ENCODE measurements at places on chromosomes 1 and 21.

- DNase-seq: no peak
Observed at GRCh38 chr1:246176126-246177024, 330.7 kb downstream of the SMYD3 start.

DNA sequence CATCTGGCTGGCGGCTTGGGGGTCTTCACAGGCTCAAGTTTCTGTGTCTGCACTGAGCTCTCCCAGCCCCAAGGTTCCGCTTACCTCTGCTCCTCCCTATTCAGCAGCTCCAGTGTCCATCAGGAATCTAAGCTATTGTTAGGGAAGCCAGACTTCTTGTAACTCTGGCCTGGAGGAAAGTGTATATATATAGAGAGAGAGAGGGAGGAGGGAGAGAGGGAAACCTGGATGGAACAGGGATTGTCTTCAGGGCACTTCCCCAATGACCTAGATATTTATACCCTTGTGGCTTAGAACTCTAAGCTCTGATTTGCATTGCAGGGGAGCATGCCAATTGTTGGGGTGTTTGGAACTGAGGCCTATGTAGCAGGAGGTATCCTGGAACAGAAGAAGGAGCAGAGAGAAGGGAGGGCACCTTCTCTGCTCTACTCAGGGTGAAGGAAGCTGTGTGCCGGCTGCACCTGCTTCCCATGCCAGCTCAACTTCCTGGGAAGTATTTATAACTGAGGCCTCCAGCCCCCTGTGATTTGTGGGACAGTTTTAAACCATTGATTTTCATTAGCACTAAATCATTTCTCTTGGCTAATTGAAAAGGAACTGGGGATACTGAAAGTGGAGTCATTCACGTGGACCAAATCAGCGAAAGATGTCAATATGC is 70.9 kb downstream of the NAV1 start:
- no peak for DNase-seq

DNA sequence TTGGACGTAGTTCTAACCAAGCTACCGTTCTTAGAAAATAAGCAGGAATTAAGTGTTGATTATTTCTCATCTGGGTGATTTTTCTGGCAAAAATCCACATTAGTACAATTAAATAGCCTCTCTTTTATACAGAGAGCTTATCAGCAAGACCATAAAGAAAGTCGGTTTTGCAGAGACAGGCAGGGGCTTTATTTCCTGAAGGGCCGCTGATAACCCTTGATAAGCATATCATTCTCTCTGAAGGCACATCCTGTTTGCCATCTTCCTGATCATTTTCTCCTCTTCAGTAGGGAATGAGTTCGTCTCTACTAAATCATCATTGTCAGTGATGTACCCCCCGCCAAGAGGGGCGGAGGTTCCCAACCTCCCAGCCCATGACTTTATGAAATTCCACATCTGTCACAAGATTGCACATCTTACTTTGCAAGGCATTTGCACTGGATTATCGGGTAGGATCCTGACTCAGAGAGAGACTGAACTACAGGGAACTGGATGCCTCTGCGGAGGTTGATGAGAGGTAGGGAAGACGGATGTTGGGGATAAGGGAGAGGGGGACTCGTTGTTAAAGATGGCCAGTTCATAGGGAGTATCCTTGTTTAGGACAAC is 115.7 kb downstream of the KCNJ6 start:
- DNase-seq: no peak

GRCh38 chr1:154849645-154850131 is 20.4 kb downstream of the KCNN3 start:
- peak; percentile 71 for DNase-seq

DNA sequence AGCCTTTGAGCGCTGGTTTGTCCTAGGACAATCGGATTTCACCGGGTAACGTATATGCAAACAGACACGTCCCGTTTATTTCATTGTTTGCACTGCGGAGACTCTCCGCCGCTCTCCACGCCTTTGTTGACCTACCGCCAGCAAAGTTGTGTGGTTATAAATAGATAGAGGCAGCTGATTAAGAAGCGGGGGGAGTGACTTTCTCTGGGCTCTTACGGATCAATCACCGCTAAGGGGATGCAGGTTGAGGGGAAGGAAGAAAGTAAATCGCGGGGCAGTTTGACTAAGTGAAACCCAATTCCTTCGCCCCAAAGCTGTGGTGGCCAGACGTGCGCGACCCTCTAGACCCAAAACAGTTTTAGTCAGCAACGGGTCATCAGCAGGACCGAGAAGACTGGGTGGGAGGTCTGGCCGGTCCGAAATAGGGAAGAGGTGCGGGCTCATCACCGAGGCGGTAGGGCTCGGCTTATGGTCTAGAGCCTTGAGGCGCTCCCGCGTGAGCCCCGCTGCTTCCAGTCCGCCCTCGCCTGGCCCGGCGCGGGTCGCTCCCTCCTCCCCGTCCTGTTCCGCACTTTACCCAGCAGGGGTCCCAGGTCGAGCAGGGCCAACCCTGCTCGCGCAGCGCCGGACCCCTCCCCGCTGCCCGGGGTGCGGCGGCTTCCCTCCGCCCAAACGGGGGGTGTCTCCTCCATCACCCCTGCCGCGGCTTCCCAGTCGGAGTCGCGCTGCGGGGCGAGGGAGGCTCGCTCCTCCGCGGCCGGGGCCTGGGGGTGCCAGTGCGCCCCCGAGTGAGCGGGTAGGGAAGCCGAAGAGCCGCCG is 120.8 kb upstream of the RRP15 start:
- DNase-seq: peak; percentile 10

DNA sequence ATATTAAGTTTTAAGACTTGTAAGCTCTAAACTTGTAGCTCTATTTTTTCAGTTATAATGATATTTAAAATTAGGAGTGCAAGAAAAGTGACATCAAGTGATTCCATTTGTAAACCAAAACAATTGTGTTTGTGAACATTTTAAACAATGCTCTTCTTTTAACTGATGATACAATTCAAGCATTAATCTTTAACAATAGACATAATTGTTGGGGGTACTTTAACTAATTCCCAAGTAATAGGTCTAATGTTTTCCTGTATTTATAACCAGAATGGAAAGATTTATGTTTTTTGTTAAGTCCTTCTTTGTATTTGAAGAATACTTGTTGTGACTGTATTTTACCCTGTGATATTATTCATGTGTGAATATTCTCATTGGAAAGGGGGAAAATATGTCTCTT is 6.8 kb downstream of the ATG4C start:
- DNase-seq: no peak

DNA sequence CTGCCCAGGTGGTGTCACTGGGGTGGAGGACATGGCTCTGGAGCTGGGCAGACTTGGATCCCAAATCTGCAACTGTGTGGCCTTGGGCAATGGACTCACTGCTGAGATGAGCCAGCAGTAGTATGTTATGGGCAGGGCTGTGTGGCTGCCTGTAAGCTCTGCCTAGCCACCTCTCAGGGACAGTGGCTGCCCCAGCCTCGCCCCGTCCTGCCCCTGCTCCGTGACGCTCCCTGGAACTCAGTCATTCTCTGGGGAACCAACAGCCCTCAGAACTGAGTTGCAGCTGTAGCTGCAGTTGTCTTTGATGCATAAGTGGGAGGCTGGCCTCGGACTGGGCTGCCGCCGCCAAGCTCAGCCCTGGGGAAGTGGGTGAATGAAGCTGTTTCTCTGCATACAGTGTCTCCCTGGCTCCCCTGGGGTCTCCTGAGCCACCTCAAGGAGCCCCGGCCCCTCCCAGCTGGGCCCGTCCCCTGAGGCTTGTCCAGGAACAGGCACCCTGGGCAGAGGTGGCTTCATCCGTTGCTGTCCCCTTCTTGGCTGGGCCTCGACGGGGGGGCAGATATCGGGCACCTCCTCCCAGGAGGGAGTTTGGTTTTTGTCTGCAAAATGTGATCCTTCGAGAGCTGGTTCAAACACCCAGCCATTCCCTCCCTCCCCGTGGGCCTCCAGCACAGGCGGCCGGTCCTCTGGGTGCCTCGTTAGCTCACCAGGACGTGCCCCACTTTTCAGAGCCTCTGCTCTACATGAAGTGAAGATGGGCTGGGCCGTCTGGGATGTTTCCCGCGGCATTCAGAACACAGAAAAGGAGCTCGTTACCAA is 26.2 kb upstream of the PLCH2 start:
- no peak for DNase-seq

DNA sequence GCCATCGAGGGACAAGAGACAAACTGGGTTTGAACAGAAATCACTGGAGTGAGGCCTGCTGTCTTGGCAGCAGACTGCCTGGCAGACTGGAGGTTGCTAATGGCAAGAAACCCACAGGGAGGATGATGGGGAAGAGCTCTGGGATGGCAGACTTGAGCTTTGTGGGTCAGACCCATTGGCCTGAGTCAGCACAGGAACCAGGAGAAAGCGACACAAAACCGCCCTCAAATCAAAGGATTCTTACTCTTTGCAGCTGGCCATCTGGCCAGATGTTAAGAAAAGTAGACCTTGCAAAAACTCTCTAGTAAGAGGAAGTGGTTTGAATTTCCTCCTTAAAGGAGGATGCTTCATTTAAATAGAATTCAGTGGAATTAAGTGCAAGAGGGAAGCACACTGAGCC is 195.2 kb upstream of the JUN start:
- no peak for DNase-seq

GRCh38 chr1:167100730-167101129 is 6.9 kb downstream of the STYXL2 start:
- no peak for DNase-seq

GRCh38 chr1:72010094-72010431 is 272.3 kb downstream of the NEGR1 start:
- DNase-seq: no peak

DNA sequence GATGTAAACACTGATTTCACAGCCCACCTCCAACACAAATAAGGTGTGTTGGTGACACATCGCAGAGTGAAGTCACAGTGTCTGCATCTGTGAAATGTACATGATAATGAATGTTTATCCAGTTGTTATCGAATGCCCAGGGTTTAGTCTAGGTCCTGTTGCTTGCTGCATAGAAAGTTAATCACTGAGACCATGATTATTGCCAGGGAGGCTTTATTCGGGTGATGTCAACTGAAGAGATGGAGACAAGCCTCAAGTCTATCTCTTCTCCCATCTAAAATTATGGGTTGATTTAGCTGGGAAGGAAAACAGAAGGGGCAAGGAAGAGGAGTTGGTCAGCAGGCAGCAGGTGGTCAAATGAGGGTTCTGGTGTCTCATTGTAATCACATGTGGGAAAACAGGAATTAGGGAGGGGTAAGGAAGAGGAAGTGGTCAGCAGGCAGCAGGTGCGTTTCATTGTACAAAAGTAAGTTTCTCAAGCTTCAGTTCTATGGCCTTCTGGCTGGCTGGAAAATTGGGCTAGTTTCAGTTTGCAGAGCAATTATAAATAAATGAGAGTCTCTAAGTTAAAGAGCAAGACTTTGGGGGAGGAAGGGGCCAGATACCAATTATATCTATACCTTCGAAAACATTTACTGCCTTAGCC is 146.3 kb upstream of the DNAH14 start:
- DNase-seq: no peak

GRCh38 chr21:27024301-27024700 is 57.4 kb upstream of the ADAMTS5 start:
- no peak for DNase-seq

DNA sequence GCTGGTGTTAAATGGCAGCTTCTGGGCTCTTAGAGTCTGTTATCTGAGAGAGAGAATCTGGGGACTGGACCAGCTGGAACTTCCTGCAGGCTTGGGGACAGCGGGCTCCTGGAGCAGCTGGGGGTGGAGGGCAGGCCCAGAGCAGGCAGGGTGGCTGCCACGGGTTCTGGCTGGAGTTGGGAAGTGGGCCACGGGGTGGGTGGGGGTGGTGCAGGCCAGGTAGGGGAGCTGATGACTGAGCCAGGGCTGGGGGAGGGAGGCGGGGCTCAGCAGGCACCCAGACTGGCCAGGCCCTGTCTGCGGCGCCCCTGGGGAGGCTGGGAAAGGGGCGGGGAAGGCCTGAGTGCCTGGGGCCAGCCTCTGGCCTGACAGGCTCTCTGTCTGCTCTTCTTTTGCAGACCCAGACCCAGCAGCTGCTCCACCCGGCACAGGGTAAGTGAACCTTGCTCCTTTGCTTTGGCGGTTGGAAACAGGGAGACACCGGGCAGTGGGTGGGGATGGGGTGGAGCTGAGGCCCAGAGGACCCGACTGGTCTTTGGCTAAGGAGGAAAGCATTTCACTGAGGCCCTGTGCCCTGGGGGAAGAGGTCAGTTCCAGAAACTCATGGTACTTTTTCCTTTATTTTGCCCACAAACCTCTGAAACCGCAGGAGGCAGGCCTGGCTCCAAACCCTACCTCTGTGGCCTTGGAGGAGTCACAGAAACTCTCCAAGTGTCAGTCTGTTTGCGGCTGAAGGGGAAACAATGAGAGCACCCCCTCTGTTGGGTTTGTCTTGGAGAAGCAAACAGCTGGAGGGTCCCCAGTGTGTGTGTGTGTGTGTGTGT is 48.8 kb downstream of the ARHGEF10L start:
- no peak for DNase-seq

DNA sequence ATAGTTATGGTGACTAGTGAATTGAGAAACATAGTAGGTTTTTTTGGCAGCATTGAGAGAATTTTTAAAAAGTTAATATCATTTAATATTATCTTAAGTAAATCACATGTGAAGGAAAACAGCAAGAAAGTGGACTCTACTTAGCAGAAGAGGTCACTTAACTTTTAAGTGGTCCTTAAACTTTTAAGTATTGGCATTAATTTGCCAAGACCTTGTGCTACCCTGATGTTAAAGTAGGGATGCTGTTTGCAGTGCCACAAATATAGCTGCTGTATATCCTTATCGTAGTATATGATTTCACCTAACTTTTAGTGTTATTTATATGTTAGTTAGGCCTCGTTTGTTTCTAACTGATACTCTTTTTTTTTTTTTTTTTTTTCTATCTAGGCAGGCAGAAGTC is 40.2 kb downstream of the SMG7 start:
- no peak for DNase-seq

GRCh38 chr21:26539566-26539965 is 33.5 kb downstream of the CYYR1 start:
- DNase-seq: no peak

GRCh38 chr1:87523466-87523865 is 194.8 kb downstream of the LMO4 start:
- DNase-seq: no peak

- DNase-seq: no peak
Observed at GRCh38 chr1:37234941-37235418, 200.7 kb upstream of the GRIK3 start.

DNA sequence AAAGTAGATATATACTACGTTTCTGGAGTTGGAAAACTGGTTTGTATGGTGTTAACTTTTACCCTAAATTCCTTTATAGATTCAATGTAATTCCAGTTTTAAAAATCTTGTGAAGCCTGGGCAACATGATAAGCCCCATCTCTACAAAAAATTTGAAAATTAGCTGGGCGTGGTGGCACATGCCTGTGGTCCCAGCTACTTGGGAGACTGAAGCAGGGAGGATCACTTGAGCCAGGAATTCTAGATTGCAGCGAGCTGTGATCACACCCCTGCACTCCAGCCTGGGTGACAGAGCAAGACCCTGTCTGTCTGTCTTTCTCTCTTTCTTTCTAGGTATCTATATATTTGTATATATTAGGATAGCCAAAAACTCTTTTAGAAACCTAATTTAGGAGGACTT is 141.9 kb downstream of the CLEC20A start:
- no peak for DNase-seq

- peak; percentile 56 for DNase-seq
Observed at GRCh38 chr1:45340816-45341466, 701 bp upstream of the MUTYH start.

All from activated CD4-positive, alpha-beta memory T cell treated with anti-CD3 and anti-CD28 coated beads for 36 hours (primary cell).